ENCODE measurements at places on chromosomes 12 and 14. TPM values are rescaled to one million over a fixed set of nuclear protein-coding genes. Genes with fewer than 3 reads are reported as not detected.
A peak's percentile ranks its signal among the peaks of the same experiment; 100 is the strongest.

Gene SIX1
- not detected for total RNA-seq

- DNase-seq: no peak
Observed at GRCh38 chr12:52552055-52552454, 890 bp downstream of the KRT71 start.

DNA sequence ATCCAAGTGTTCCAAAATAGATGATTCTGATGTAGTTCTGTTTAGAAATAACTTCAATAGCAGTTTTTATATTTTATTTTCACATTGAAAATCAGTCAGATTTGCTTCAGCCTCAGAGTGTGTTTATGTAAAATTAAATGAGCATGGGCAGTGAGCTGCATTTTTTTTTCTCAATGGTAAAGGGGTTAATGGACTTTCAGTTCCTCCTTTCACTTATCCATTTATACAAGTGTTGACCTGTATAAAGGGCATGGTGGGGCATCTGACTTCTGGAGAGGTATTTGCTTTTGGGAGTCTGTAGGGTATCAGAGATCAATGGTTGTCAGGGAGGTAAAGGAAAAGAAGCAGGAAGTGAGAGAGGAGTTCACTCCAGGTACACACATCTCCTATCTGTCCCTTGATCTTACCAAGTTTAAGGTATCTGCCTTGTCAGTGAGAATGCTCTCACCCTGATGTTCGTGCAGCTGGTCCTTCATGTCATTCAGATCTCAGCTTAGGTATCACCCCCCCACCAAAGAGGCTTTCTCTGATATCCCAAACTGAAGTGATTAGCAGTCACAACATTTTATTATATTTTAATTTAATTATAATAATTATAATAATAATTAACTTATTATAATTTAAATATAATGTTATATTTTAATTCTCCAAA, 181.6 kb upstream of the LMNTD1 start:
- no peak for DNase-seq

DNA sequence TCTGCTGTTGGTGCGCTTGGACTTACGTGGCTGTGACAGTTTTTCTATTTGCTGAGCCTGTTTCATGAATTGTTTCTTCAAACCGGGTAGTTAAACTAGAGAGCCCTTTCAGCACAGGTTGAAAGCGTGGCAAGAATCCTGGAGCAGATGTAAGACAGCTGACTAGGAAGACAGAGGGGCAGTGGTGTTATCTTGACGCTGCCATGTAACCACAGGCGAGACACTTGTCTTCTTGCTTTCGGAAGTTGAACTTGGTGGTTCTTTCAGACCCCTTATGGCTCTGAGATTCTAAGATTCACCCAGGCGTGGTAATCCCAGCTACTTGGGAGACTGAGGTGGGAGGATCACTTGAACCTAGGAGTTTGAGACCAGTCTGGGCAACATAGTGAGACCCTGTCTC, 4.3 kb downstream of the EMP1 start:
- DNase-seq: no peak

Gene CACNB3
- total RNA-seq: 5.9 TPM

Gene SIRT4
- total RNA-seq: 8.6 TPM

Gene NRIP2
- 2.0 TPM for total RNA-seq

DNA sequence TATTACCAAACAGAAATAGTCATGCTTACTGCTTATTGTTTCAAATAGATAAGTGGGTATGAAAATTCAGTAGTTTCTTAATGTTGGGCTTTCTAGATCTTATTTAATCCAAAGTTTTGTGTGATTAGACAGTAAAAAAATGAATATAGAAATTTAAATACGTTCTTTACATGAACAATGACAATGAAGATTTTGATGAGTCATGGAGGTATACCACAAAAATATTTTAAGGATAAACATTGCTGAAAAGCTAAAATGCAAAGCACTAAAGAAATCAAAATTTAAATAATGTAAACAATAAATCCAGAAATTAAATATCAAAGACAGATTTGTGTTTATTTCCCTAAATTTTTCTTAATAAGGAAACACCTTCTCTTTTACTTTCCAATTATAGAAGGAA, 78.3 kb downstream of the PIK3C2G start:
- DNase-seq: no peak

DNA sequence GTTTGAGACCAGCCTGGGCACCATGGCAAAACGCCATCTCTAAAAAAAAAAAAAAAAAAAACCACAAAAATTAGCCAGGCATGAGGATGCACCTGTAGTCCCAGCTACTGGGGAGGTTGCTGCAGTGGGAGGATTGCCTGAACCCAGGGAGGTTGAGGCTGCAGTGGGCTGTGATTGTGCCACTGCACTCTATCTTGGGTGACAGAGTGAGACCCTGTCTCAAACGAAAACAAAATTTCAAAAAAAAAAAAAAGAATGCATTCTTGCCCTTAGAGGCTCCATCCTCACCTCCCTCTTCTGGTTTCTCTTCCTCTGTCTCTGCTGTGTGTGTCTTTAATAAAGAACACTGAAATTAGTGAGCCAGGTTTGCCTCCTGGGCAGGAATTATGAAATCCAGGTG, 107.8 kb downstream of the VCPKMT start:
- DNase-seq: no peak

Gene SPX
- total RNA-seq: 11.0 TPM

DNA sequence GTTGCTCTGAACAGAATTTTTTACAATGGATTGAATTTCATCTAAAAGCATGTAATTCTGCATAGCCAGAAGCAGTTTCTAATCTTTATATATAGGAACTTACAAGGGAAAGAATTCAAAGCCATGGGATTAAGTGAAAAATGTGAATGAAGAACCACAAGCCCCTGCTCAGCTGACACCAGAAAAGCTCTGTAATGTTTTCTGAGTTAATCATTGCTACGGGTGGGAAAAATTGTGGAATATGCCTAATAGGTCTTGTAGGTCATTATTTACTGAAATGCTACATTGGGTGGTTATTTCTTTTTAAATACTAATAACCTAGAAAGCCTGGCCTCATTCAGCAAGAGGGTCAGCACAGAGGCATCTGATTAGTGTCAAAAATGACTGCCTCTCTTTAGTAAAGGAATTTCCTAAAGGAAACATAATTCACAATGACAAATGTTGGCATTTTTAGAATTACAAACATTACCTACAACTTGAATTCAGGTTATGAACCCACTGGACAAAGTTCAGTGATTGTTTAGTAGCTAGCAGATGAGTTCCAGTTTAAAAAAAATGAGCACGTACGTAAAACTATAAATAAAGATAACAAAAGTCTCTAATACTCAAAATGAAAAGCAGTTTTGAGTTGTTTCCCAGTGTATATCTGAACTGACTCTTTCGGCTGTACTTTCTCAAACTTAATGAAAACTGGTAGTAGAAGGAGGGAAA, 75.3 kb downstream of the BMP4 start:
- no peak for DNase-seq

DNA sequence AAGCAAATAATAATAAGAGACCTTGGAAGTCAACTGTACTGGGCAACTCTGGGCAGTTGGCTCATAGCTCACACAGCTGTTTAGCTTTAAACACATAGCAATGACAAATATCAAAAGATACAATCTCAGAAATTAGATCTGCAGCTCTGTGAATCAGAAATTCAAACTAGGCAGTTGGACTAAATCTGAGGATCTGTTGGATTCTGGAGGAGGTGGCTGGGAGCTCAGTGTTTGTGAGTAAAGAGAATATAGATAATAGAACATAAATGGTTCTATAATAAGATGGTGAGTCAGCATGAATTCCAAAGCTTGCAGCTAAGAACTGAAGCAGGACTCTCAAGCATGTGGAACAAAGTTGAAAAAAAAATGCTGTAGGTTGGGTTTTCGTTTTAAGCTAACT, 1949.4 kb upstream of the SEL1L start:
- DNase-seq: no peak

Gene FGF23
- not detected for total RNA-seq

Gene ACSS3
- 25.8 TPM for total RNA-seq

DNA sequence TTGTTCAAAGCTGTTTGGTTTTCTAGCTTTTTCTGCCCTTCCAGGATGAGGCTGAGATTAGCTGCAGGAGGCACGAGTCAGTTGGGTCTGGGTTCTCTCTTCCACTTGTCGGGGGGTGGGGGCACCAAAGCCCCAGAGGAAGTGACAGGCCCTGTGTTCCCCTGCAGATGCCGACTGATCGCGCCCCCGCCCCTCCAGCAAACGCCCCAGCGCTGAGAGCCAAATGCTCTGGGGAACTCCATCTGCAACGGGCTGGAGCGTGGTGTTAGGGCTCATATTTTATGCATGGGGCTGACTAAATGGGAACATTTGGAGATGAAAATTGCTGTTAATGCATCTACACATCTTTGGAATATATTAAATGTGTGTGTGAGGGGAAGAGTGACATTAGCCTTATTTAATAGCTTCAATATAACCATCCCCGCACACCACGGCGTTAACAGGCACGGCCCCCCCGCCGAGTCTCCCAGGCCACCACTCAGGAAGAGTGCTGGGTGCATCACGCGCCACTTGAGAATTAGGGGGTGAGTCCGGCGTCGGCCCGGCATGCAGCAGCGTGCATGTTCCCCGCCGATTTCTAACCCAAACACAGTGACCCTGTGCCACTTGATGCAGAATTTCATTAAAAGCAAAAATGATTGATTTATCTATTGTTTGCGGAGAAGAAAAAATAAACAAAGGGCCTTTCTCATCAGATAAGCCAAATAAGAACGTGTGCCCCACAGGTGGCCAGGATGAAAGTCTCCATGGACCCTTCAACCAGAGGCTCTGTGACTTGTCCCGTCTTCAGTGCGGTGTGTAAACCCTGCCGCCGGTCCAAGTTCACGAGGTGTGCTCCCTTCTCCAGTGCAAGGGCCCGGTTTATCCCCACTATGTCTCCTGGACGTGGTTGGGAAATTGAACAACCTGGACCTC, 165.0 kb upstream of the RTL1 start:
- peak; percentile 27 for DNase-seq

DNA sequence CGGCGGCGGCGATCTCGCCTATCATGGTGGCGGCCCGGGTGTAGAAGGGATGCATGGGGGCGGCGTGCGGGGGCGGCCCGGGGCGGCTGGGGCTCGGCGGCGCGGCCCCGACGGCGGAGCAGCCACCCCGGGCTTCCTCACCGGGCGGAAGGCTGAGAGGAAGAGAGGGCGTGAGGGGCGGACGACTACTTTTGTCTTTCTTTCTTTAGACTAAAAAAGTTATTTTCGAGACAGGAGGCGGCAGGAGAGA, 240 bp downstream of the BTG1 start:
- no peak for DNase-seq

GRCh38 chr12:22254478-22254877, 80.0 kb downstream of the ST8SIA1 start:
- DNase-seq: no peak

Gene RNASE1
- total RNA-seq: 317 TPM

- DNase-seq: no peak
Observed at GRCh38 chr12:105721051-105721825, 390.7 kb downstream of the C12orf75 start.

DNA sequence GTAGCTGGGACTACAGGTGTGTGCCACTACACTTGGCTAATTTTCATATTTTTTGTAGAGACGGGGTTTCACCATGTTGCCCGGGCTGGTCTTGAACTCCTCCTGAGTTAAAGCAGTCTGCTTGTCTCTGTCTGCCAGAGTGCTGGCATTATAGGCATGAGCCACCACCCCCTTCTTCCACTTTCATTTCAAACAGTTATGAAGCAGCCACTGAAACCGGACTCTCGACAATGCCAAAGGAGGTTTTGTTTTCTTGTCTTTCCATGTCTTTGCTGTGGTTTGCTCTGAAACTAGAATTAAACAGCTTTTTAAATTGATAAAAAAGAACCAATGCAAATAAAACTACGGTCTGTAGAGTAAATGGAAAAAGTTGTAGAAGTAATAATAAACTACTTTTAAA, 30.4 kb downstream of the RAP1B start:
- no peak for DNase-seq
